EL (cell line): ENCODE measurements at places on chromosomes 2 and 18.
A peak's percentile ranks its signal among the peaks of the same experiment; 100 is the strongest.

- DNase-seq: no peak
These were observed 414.0 kb downstream of the ERBB4 start for GRCh38 chr2:212124598-212124997.

GRCh38 chr2:108612153-108612513, 77.9 kb downstream of the LIMS1 start:
- peak; percentile 29 for DNase-seq

DNA sequence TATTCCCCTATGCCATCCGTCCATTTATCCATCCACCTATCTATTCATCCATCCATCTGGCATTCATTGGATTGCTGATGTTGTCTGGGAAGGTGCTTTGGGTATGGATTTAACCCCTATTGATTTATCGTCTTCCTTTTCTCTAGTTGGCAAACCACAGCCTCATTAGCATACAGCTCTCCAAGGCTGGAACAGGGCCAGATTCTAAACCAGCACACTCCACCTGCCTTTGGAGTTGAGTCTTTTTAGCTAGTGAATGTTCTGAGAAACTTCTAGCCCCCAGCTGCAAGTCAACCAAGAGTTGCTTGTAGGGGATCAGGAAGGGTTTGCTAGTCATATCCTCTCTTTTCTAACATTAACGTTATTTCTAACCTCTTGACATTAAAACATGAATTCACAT, 90.7 kb downstream of the NRP2 start:
- no peak for DNase-seq

DNA sequence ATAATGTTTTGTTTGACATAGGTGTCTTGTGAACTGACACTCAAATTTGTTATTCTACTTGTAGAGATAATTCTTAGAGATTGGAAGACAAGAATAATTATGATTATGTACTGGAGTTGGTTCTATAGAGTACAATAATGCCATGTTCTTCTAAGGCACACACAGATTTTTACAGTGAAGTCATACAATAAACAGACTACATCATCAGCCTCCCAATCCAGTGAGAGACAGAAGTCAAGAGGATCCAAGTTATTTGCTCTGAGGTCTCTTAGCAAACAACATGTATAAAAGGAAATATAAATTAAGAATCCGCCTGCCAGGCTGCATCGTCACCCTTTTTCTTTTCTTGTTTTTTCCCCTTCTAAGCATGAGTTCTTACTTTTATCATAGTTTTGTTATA, 613.5 kb upstream of the SETBP1 start:
- DNase-seq: no peak

DNA sequence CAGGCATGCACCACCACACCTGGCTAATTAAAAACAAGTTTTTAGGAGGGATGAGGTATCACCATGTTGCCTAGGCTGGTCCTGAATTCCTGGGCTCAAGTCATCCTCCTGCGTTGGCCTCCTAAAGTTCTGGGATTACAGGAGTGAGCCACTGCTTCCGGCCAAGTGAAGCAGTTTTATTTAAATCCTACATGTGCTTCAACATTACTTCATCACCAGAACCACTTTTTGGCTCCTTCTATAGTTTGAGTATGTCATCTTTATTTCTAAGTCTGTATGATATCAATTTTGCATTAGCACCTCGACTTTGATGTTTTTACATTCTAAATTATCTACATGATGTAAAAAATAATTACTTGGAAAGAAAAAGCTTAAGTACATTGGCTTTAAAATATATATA, 144.3 kb downstream of the FMNL2 start:
- DNase-seq: no peak

- no peak for DNase-seq
These were observed 303.3 kb downstream of the GBX2 start for GRCh38 chr2:235864733-235865515.

GRCh38 chr2:62435720-62436119, 70.3 kb downstream of the TMEM17 start:
- DNase-seq: no peak

DNA sequence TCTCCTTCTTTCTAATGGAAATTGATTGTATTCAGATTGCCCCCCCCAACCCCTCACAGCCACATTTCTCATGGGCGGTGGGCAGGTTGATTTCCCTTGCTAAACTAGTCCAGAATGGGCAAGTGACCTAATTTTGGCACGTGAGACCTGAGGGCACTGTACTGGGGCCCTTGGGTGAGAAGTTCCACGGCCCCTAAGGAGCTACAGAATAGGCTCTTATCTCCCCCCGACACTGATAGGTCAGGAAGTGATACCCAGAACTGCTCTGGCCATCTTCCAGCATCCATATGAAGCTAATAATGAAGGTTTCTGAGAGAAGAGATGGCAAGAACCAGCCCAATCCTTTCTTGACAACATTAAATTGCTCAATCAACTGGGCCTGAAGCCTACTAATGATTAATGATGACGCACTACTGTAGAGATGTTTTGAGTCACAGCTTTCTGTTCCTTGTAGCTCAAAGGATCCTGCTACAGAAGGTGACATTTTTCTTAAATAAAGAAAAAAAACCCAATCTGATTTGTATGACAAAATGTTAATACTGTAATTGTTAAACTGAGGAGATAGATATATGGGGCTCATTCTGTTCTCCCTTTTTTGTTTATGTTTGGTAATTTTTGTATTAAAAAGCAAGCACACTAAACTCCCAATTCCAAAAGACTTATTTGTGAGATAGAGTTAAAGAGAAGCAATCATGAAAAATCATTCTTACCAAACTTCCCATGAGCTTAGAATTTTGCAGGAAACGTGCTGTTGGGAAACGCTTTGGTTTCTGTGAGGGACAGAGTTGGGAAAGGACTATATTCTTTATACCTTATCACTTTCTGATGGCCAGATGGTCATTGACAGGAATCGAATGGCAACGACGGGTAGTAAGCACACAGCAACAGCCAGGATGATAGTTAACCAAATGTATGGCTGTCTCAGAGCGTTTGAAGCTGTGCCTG, 28.2 kb upstream of the NARS1 start:
- DNase-seq: peak; percentile 87

DNA sequence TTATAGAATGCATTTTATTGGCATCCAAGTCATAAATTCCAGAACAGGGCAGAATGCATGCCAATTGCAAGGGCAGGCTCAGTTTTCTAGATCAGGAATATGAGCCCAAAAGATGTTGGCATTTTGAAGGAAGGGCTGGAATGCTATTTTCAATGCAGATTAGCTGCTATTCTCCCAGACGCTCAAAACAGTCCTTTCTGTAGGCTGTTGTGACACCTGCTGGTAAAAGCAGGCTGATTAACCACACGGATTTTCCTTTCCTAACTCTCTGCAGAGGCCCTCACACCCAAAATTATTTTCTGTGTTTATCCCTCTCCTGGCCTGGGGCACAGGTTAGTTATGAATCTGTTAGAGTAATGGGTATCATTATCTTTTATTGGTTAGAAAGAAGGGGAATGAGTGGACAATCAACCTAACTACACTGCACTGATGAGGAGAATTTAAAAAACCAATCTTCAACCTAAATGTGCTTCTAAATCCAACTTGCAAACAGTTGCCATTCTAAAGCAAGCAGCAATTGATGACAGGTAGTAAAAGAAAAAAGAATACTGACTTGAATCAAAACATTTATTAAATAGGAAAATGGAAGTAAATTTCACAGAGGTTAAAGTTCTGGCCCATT, 94.0 kb downstream of the PLA2R1 start:
- DNase-seq: peak; percentile 47
